ENCODE measurements at places on chromosomes 1 and 21.

DNA sequence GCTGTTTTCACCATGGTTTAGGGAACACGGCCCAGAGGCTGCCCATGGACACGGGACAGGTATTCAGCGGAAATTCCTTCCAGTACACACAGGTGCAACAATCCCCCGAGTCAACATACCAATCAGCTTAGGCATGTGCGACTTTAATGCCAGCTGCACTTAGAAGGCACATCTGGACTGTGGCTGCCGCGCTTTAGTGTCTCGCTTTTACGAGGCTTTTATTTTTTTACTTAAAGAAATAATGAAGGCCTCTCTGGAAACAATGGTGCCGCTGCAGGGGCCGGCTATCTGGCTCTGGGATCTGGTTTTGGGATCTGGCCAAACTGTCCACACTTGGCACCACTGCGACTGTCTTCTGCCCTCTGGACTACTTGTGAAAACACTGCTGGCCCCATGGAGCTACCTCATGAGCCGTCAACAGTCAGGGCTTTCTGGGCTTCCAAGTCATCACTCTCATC is 55.5 kb downstream of the SLC66A1 start:
- H3K4me1 ChIP-seq: no peaks in the 10 kb centered on the region
- peaks cover 6% of the 10 kb centered on the region for H3K36me3 ChIP-seq
- H3K27me3 ChIP-seq: no peaks in the 10 kb centered on the region
- no peak for DNase-seq

GRCh38 chr1:153696741-153697140 is 18.3 kb downstream of the NPR1 start:
- H3K4me1 ChIP-seq: peaks cover 4% of the 10 kb centered on the region
- DNase-seq: no peak
- H3K36me3 ChIP-seq: no peaks in the 10 kb centered on the region
- H3K4me3 ChIP-seq: no peak overlapping the region
- no peak overlapping the region for H3K27ac ChIP-seq
- H3K27me3 ChIP-seq: no peaks in the 10 kb centered on the region

DNA sequence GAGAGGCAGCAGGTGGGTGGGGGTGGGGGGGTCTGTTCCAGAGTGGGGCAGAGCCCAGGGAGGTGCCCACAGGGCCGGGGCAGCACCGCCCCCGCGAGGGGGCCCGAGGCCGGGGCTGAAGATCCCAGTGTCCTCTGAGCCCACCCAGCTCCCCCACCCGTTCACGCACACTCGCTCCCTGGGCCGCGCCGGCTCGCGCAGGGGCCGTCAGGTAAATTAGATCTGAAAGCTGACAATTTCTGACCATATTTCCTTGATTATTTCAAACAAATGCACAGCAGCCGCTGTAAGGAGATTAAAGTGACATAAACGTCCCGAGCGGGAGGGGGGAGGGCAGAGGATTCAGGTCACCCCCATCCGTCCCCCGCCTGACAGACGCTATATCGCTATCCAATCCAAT is 118.0 kb downstream of the CASZ1 start:
- no peaks in the 10 kb centered on the region for H3K27me3 ChIP-seq
- no peaks in the 10 kb centered on the region for H3K4me1 ChIP-seq

DNA sequence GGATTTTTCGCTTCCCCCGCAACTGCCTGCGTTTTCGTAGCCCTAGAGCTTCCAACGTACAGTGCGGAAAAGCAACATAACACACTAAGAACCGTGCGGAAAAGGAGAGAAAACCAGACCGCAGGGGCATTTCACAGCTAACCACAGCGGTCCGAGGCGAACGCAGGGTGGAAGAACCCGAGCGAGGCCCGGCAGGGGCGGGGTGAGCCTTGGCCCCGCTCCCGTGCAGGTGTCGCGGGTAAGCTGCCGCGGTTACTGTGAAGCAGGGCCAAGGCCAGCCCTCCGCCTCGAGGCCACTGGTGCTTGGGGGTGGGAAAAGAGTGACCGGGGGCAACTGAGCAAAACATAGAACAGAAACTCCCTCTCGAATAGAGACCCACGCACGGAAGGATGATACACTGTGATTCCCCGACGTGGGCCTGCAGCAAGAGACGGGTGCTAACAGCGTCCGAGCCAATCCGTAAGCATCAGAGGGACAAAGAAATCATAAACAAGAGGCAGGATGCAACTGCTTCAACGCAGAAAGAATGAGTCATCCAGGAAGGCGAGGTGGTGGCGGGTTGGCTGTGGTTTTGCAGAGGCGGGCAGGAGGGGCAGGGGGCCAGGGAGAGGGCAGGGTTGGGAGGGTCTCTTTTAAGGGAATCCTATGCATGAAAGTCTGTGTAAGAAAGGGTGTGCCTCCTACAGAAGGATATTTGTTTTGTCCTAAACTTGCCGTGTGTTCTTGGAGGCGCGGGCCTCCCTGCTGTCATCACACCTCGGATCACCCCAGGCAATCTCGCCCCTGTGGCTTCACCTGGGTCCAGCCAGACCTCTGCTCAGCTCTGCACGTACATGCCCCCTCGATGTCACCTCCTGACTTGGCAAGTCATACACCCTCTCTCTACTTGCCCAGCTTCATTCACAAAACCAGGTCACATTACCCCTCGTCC is 7.3 kb downstream of the GNG4 start:
- no peaks in the 10 kb centered on the region for H3K27me3 ChIP-seq
- DNase-seq: no peak
- H3K4me3 ChIP-seq: no peak overlapping the region
- peaks cover 12% of the 10 kb centered on the region for H3K4me1 ChIP-seq
- no peaks in the 10 kb centered on the region for H3K36me3 ChIP-seq
- H3K27ac ChIP-seq: no peak overlapping the region

Measured in GM12878 (cell line).